Activated T-cell treated with anti-CD3 and anti-CD28 coated beads for 4 hours (primary cell): ENCODE measurements at places on chromosomes 16 and 17.

- no peak for DNase-seq
These were observed 1.5 kb downstream of the MINK1 start for GRCh38 chr17:4834681-4835020.

DNA sequence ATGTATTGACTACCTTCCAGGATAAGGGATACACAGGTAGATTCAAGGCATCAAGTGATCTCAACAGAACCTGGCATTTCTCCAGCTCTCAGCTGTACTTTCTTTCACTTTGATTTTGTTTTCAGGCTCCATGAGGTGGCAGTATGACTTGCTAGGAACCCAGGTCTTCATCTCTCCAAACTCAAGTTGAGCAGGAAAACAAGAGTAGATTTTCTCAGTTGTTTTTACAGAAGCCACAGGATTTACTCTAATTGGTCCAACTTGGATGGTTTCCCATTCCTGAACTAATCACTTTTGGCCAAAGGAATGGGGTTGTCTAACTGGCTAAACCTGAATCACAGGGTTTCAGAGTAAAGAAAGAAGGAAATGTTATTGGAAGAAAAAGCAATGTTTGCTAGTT is 146.6 kb downstream of the TRIM37 start:
- DNase-seq = no peak

DNA sequence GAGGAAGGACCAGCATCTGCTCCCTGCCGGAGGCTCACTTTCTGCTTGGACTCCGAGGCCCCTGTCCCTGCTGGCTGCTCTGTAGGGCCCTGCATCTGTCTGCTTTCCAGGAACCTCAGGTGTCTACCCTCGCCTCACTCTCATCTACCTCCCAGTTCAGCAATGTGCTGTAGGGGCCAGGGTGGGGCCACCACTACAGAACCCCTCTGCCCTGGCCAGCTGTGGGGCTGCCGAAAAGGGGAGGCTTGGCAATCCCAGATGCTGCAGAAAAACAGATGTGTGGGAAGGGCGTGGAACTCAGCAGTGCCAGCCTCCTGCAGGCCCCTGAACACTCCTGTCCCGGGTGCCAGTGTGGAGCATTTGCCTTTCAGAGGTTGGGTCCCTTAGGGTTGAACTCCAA is 80.1 kb upstream of the ZNF469 start:
- DNase-seq = no peak

GRCh38 chr17:57082441-57082840 is 2.6 kb upstream of the AKAP1 start:
- DNase-seq = no peak

DNA sequence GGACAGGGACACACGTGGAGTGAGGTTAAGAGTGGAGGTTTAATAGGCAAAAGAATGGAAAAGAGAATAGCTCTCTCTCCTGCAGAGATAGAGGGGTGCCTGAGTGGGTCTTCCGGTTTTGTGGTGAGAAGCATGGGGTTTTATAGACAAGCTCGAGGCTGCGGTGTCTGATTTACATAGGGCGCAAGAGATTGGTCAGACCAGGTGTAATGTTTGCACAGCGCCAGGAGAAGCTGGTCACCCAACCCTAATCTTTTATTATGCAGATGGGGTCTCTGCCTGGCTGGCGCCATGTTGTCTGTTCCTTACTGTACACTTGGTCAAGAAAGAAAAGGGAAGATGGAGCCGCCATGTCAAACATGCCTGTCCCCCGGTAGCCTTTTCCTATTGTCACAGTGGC is 44.5 kb upstream of the MLYCD start:
- no peak for DNase-seq

DNA sequence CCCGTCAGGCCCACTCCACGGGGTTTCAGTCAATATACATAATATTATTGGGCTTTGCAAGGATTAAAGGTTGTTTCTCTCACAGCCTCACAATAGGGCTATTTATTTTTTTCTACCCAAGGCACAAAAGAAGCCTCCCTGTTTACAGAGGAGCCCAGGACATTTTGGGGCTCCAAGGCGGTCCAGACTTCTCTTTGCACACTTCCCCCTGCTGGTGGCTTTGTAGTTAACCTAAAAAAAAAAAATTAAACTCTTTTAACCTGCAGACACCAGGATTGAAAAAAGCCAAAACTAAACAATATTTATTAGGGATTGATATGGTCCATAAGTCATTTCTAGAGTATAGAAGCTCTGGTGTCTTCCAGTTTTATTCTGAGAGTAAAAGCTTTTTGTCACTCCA is 169.7 kb upstream of the ZFHX3 start:
- no peak for DNase-seq

DNA sequence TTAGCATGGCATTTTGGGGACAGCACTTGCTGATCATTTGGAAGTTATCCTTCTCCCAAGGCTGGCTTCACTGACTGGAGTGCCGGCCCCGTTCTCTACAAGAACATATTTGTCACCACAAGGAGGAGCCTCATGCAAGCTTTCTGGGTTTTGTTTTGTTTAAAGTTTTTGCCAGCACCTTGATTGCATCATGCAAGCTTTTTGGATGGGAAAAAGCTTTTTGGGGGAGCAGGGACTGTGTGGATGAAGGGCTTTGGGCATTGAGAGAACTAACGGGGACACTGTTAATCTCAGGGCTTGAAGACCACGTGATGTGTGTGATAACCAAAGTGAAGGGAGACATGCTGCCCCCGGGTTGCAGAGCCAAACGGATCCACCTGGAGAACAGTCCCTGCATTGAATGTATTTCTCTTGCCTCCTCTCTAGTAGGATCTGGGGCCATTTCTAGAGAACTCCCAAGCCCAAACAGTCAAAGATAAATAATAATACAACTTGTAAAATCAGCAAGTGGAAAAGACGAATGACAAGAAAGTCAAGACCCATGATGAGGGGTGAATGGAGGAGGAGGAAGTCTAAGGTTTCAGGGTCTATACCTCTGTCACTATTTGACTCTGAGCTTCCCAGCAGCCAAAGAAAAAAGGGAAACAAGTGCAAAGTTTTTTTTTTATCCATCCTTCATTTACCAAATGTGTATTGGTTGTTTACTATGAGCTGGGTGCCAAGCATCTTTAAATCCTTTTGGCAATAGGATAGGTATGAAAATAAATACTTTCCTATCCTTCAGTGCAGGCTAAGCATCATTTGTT is 17.2 kb downstream of the TMEM114 start:
- no peak for DNase-seq

- no peak for DNase-seq
These were observed 4.8 kb downstream of the DPEP3 start for GRCh38 chr16:67975321-67976105.
